Activated CD8-positive, alpha-beta memory T cell treated with anti-CD3 and anti-CD28 coated beads, Interleukin-2, amount 50 U/mL, for 4 hours (primary cell): ENCODE measurements at places on chromosomes 7 and 10.

GRCh38 chr10:61317706-61318105 lies 135.5 kb downstream of the TMEM26 start:
- no peak for DNase-seq

GRCh38 chr10:11719496-11720259 lies 22.5 kb upstream of the ECHDC3 start:
- no peak for DNase-seq

- no peak for DNase-seq
These were observed 7.8 kb downstream of the PHYH start for GRCh38 chr10:13291821-13292773.

GRCh38 chr7:39688611-39689480 lies 65.5 kb downstream of the RALA start:
- no peak for DNase-seq

DNA sequence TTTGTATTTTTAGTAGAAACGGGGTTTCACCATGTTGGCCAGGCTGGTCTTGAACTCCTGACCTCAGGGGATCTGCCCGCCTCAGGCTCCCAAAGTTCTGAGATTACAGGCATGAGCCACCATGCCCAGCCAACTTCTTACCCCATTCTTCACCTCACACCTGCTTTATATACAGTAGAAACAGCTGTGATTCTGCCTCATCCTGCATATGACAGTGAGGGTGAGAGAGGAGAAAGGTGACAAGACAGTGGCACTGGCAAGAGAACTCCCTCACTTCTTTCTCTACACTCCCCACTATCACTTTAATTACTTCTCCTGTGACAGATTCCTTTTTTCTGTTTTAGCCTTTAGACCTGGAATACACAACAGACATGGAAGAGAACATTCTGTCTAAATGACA lies 61.8 kb upstream of the CAPZA2 start:
- no peak for DNase-seq

DNA sequence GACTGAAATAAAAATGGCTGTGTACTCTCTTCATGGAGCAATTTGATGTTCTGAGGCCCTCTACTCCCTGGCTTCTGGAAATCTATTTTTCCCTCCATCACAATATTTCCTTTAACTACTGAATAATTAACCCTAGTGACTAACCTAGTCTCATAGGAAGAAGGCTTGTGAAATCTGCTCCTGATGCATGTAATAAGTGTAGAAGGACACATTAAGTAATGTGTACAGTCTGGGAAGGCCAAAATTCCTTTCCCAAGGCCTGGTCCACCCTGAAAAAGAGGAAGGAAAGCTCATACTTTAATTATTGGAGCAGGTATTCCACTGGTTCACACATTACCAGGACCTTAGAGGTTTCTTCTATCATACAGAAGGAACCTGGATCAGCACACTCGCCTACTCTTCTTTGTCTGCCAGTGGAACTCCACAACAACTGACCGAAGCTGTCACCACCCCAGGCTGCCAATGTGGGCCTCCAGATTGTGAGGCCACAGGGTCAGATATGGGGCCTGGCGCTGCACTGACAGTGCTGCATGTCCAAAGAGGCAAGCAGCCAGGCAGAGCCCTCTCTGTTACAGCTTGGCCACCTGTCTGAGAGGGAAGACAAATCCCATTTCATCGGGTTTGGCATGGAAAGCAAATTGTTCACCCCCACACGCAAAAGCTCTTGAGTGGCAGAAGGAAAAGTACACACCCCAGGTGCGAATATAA lies 54.4 kb upstream of the FAM133B start:
- DNase-seq: no peak

DNA sequence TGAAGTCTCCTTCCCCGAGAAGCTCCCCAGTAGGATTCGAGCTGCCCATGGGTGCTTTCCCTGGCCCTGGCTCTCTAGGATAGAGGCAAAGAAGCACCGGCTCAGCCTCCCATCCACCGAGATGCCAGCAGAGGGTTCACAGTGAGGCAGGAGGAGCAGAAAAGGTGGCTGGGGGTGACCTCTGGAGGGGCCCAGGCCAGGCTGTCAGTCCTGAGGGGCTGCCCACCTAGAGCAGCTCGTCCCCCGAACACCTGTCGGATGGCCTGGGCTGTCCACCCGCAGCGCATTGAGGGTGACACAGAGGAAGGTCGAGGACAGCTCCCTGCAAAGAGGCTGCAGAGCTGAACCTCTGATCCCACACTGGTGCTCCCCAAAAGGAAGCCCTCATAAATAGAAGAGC lies 167.2 kb upstream of the PPP2R2D start:
- DNase-seq: no peak

DNA sequence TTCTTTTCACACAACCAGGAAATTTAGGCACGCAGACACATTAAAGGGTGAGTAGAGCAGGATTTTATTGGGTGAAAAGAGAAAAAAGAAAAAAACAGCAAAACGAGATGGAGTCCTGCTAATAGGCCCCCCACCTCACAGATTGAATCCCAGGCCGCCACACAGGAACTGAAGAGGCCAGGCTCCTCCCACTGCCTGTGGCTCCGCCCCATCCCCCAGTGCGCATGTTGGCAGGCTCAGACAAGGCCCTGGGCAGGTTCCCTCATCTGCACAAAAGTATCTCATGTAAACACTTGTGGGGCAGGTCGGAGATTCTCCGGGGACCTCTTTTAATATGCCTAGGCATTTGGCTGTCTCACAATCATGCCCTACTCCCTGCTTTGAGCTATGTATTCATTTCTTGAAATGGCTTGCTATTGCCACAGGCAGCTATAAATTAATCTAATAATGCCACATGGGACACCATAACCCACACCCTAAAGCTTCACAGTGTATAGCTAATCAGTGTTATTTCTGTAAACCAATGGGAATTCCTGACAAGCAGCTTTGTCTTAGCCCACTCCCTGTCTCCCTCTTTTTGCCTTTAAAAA lies 76.2 kb upstream of the KIF5B start:
- DNase-seq: no peak

DNA sequence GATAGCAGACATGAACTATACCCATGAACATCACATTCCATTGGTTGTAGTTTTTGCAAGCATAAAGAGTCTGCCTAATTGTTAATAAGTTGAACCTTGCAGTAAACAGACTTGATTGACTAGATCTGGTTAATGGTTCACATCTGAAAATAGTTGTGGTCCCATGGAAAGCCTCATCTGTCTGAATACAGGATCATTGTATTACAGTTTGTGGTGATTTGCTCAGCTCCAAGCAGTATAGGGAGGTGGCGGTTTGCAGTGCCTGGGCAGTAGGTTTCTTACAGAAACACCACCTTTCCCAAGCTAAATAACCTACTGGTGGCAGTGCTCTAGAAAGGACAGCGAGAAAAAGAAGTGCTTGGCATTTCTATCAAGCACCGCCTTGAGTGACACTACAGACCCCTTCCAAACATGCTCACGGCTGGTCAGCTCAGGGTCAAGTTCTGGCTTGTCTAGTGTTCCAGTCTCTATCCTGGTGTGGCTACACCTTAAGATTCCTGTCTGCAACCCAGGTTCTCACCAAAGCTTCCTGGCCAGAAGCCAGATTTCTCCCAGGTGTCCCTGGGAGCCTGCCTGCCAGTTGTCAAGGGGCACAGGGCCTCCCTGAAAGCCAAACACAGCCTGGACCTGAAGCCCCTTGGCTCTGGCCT lies 119.9 kb downstream of the FANK1 start:
- no peak for DNase-seq

GRCh38 chr10:111273635-111274034 lies 196.8 kb downstream of the ADRA2A start:
- DNase-seq: no peak

DNA sequence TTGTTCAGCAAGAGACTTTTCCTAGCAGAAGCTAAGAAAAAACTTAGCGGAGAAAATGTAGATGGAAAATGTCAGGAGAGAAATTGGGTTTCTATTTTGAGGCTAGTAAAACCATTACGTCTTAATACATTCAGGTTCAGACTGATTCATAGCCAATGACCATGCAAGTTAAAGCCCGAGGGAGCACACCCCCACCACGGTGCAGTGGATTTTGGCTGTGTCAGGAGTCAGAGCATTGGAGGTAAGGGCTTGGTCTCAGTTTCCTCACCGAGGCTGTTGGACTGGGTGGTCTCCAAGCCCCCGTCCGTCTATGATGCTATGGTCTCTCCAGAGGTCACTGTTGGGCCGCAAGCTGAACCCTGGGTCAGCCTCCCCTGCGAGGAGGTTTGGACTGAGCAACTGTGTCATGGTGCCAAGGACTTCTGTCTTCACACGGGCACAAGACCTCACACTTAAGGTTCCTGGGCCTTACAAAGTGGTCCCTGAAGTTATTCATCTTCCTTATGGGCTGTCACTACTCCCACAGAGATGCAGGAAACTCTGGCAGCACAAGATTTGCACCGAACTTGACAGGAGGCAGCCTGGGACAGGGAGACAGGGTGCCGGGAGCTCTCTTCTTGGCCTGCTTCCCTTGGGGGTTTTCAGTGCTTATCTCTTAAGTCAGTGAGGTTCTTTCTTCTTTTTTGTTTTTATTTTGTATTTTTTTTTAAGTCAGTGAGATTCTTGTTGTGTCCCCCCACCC lies 186.8 kb downstream of the PHTF2 start:
- DNase-seq: no peak

- no peak for DNase-seq
These were observed 15.5 kb downstream of the ZMIZ1 start for GRCh38 chr10:79084012-79084971.

- DNase-seq: no peak
These were observed 207.2 kb upstream of the GPR26 start for GRCh38 chr10:123458933-123459332.

GRCh38 chr10:62112963-62113362 lies 155.7 kb downstream of the RTKN2 start:
- DNase-seq: no peak

DNA sequence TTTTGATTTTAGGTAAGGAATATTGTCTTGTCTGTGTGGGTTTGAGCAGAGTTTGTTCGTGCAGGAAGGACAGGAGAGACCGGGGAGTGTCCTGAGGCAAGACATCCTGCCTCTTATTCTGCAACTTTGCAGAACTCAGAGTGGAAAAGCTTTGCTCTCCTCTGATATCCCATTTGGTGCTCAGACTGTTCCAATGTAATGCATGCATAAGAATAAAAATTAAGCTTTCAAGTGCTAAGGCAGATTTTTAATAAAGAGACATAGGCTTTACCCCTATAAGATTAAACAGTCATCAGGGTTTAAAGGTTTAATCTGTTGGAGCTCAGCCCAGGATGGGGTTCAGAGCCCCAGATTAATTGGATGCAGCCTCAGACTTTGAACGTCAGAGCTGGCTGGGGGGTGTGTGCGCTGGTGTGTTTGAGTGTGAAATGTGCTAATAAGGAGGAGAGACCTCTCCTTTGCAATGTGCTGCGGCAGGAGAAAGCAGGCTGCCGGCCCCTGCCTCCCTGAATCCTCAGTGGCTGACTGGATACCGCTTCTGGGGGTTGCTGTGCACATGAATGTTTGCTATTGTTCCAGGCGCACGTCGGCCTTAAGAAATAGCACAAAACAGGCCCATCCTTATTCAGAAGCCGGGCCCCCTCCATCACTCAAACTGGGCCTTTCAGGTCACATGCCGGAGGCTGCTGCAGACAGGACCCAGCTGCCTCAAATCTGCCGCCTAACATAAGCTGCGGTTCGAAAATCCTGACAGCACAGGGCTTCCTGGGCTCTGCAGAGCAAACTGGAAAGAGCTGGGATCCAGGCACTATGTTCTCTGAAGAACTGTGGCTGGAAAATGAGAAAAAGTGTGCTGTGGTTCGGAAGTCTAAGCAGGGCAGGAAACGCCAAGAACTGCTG lies 84.1 kb upstream of the PRR15 start:
- DNase-seq: no peak

- no peak for DNase-seq
These were observed 157.4 kb upstream of the MAGI2 start for GRCh38 chr7:79610748-79611304.

GRCh38 chr7:94330269-94331020 lies 64.2 kb upstream of the COL1A2 start:
- no peak for DNase-seq

DNA sequence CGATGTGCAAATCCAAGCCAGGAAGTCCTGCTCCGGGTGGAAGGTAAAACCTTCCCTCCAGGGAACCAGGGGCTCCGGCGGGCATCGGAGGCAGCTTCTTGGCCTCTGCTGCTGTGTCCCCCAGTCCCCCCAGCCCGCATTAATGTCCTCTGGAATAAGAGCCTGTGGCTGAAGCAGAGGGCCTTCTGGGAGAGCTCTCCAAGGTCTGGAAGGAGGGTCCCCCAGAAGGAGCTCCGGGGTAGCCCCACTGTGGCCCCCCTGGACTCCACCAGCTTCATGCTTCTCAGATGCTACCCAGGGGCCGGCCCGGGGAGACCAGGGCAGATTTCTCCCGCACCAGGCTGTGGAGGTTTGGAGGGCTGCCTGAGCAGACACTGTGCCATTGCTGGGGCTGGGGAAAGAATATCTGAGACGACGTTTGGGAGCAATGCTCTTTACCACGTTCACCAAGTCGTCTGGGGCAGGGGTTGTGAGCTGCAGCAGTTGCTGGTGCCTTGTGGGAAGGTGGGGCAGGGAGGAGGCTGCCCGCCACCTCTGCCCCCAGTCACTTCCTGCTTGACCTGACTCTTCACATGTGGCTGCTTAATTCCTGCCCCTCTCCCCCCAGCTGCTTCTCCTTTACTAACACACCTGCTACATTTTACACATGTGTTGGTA lies 8.3 kb downstream of the ZNF853 start:
- no peak for DNase-seq

DNA sequence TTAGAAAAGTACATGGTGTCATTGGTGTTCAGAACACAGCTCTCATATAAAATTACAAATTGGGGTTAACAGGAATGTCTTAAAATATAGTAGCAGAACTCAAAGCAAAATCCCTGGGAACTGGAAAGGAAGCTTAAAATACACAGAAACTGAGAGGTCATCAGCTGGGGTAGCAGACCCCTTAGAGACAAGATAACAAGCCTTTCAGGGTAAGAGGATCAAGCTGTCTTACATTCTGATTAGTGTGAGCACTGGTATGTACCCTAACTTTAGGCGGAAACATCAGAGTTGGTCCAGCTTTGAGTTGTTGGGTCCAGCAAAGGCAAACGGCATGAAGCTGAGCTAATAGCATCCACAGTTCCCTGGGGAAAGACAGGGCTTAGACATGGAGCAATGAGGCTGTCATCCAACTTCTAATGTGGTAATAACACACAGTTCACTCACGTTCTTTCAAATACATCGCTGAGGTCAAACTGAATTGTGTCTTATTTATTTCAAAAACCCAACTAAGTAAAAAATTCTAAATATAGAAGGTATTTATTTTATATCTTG lies 32.6 kb downstream of the ARHGAP21 start:
- no peak for DNase-seq

GRCh38 chr10:104146882-104147281 lies 24.9 kb downstream of the SFR1 start:
- no peak for DNase-seq

GRCh38 chr7:12117170-12117569 lies 93.9 kb upstream of the TMEM106B start:
- DNase-seq: no peak

GRCh38 chr7:129536323-129536722 lies 34.0 kb downstream of the SMKR1 start:
- no peak for DNase-seq

DNA sequence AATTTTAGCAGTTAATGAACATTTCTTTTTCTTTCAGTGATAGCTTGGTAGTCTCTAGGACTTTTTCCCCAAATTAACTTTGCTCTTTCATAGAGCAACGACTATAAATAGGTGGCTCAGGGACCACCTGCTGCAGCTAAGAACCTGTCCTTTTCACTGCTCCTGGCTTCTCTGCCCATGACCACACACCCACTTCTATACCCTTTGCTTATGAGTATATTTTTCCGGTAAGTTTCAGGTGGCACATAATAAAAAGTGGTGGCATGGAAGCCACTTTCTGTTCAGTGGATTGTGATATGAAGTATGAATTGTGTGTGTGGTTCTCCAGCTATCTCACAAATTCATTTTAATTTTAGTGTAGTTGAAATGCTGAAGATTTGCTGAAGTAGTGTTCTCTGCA lies 1.2 kb downstream of the ING3 start:
- DNase-seq: no peak
